ENCODE measurements at places on chromosomes 7 and 10.

GRCh38 chr10:122182308-122182707 is 88.8 kb upstream of the BTBD16 start:
- DNase-seq: no peak

GRCh38 chr7:7687800-7688199 is 30.6 kb downstream of the RPA3 start:
- DNase-seq: no peak

DNA sequence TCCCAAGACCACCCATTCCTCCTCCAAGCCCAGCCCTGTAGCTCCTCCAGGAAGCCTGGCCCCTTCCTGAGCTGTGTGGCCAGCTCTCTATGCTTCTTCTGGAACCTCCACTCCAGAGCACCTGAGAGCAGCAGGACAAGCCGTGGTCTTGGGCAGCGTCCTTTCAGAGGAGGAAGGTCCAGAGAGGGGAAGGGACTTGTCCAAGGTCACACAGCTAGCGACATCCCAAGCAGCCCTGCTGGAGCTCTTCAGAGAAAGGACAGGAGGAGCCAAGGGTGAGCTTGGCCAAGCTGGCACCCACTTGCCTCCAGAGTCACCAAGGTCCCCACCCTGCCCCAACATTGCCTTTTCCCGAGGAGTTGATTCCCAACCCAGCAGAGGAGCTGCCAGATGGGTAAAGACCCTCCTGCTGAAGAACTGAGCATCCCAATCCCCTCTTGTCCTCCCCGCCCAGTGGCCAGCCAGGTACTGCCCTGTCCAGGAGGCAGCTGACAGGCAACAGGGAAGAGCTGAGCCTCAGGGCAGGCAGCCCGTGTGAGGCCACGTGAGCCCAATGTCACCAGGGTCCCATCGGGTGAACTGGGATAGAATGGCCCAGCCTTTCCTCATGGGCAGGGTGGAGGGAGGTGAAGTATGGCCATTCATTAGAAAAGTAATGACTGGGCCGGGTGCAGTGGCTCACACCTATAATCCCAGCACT is 46.2 kb downstream of the UNC5B start:
- DNase-seq: no peak

GRCh38 chr10:76643511-76643911 is 994.1 kb downstream of the KCNMA1 start:
- no peak for DNase-seq

- no peak for DNase-seq
Measured at GRCh38 chr7:8491544-8492489, 58.4 kb downstream of the NXPH1 start.

DNA sequence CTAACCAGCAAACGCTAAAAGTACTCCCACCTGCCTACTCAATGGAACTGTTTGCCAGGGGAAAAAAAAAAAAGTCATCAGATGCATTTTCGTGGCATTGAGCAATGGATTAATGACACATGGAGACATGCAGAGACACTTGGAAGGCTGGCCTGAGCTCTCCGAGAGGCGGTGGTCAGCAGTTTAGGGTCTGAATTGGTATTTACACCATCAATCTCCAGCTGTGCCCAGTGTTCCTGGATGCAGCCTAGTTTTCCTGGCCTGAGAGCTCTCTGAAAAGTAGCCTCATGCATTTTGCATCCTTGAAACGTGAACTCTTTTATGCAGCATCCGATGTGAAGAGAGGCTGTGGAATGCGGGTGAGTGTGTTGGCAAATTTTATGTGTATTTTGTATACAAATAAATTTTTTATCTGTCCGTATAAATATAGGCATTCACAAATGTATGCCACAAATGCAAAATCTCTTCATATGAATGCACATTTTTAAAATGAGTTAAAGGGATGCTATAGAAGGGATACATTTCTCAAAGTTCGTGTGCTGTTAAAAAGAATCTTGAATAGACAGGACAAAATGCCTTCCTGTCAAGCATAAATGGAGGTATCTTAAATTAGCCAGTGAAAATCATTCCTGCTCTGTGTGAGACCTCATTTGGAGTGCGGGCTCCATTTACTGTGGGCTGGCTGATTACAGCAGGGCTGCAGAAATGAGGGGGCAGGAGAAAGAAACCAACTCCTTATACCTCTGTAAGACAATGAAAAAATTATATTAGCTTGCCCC is 137.7 kb upstream of the PFKP start:
- no peak for DNase-seq

- no peak for DNase-seq
Measured at GRCh38 chr7:1590887-1591286, 21.1 kb upstream of the PSMG3 start.

GRCh38 chr10:19290770-19291169 is 242.2 kb downstream of the MALRD1 start:
- no peak for DNase-seq

GRCh38 chr7:139797607-139798006 is 19.8 kb upstream of the HIPK2 start:
- DNase-seq: no peak

GRCh38 chr10:71399946-71400345 is 3.2 kb downstream of the CDH23 start:
- no peak for DNase-seq

GRCh38 chr10:54139819-54140428 is 661.1 kb downstream of the PCDH15 start:
- DNase-seq: no peak

DNA sequence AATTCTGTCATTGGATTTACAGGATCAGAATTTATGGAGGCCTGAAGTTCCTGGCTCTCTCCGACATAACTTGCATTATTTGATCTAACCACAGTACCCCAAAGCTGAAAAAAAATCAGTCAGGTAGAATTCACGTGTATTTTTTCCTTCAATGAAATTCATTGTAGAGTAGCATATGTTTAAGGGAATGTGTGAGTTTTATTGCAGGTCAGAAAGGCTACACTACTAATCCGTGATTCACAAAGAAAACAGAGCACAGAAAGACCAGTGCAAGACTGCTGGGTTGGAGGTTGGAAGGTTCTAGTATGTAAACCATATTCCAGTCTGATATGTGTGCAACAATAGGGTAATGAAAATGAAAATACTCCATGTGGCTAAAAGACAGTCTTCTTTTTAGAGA is 247.0 kb upstream of the FERD3L start:
- DNase-seq: no peak

- peak; percentile 64 for DNase-seq
Measured at GRCh38 chr10:79981450-79982361, 32.8 kb upstream of the SFTPD start.

DNA sequence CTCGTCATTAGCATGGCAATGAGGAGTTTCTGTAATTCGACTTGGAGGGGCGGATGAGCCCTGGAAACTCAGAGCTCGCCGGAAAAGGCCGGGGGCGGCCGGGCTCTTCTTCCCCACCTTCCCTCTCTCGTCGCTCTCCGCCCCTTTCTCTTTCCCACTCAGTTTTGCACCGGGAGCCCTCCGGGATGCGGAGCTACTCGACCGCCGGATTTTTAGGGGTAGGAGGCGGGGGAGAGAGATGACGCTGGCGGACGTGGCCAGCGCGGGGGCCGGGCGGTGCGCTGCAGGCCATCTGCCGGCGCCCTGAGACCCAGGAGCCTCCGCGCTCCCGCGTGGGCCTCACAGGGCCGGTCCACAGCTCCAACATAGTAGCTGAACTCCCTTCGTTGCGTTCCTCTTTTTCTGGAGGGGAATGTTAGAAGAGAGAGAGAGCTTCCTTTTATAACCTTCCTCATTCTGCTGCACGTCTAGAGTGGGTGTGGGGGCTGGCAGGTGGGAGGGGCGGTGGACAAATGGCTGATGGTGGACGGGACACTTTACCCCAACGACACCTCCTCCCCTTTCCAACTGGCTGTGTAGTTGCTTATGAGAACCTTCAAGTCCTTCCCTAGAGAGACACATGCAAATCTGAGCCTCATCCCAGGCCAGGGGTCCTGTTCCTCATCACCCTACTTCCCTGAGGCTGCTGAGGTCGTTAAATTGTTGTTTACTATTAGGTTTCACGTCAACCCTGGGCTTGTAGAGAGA is 1.1 kb upstream of the HOXA1 start:
- DNase-seq: no peak

DNA sequence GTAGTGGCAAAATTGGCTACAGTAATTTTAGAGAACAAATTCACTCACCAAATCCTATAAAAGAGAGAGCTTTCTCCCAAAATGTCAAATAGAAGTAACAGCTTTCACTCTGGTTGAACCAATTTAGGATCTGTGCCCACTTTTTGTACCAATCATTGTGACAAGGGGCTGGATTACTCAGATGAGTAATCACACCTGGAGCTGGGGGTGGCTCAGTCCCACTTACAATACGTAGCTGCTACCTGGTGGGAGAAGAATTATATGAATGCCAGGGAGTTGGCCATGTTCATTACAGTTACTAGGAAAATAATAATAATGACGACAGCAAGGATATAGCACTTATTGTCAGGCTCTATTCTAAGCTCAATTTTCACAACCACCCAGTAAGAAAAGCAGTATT is 23.4 kb upstream of the SLC26A3 start:
- no peak for DNase-seq

GRCh38 chr10:78805176-78805575 is 263.6 kb upstream of the ZMIZ1 start:
- peak; percentile 6 for DNase-seq

DNA sequence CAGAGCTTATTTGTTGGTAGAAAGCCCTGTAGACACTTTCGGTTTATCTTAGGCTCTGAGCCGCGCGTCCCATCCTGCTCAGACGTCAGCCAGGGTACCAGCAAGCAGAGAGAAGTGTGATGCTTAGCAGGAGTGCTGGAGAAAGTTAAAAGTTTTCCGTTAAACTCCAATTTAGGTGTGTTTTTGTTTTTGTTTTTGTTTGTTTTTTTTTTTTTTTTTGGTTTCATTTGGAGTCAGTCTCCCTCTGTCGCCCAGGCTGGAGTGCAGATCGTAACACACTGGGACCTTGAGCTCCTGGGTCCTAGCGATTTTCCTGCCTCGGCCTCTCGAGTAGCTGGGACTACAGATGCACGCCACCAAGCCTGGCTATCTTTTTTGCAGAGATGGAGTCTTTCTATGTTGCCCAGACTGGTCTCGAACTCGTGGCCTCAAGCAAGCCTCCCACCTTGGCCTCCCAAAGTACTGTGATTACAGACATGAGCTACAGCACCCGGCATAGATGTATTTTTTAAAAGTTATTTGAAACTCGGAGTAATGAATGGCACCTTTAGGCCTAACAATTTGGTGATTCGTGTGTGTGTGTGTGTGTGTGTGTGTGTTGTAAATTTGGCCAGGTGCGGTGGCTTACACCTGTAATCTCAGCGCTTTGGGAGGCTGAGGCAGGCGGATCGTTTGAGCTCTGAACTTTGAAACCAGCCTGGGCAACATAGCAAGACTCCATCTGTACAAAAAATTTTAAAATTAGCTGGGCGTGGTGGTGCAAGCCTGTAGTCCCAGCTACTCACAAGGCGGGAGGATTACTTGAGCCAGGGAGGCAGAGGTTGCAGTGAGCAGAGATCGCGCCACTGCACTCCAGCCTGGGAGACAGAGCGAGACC is 1.3 kb upstream of the HIP1 start:
- no peak for DNase-seq

GRCh38 chr10:130045091-130045652 is 65.5 kb downstream of the C10orf143 start:
- DNase-seq: no peak

- no peak for DNase-seq
Measured at GRCh38 chr7:30729642-30730041, 22.3 kb upstream of the INMT start.

DNA sequence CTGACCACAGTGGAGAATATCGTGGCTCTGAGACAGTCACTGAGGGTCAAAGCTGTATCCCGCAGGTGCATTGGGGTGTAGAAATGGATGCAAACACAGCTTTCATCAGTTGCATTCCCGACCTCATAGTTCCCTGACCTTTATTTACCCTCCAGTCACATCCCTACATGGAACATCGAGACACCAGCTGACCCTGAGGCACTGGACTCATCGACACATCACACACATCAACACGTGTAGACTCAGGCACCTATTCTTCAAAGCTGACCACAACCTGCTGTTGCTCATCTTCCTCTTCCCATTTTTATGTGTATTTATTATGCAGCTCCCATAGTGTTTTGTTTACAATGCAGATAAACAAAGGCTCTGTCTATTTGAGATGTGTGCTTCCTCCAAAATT is 396.9 kb upstream of the NRP1 start:
- no peak for DNase-seq

DNA sequence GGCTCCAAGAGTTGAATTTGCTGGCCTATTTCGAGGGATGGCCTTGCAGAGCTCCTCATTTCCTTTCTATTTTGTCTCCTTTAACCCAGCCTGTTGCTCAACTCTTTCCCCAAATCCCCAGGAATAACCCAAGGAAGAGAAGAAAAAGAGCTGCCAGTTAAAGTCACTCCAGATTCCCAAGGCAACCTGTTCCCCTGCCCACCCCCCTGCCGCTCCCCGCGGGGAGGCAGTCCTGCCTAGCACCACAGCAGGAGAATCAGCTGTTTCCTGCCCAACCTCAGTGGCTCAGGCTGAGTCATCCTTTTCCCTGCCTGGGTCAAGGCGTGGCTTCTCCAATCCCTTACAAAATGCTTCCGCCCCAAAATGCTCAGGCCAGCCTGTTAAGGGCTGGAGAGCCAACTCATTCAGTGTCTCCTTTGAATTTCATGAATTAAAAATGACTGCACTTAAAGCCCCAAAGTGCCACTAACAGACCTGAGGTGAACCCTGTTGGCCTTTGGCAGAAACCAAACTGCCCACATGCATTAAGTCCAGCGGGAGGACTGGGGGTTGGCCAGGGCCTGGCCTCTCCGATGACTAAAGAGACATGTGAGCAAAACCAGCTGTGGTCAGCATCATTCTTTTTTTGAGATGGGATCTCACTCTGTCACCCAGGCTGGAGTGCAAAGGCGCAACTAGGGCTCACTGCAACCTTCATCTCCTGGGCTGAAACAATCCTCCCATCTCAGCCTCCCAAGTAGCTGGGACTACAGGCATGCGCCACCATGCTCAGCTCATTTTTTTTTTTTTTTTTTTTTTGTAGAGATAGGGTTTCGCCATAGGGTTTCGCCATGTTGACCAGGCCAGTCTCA is 83.2 kb upstream of the KIF5B start:
- DNase-seq: peak; percentile 85

DNA sequence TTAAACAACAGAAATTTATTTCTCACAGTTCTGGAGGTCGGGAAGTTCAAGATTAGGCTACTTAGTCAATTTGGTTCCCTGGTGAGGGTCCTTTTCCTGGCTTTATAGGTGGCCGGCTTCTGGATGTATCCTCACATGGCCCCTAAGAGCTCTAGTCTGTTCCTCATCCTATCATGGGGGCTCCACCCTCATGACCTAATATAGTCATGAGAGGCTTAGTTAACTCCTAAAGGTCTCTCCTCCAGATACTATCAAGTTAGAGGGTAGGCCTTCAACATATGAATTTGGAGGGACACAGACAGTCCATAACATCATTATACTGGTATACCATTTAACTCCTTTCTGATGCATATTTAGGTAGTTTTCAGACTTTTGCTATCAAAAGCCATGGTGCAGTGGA is 7.6 kb downstream of the MAPK8 start:
- no peak for DNase-seq

All from common myeloid progenitor, CD34-positive (primary cell).